ENCODE measurements at places on chromosomes 13 and 19.
A peak's percentile ranks its signal among the peaks of the same experiment; 100 is the strongest.

- no peak for DNase-seq
These were observed 49.3 kb downstream of the MBD3L1 start for GRCh38 chr19:8881512-8881911.

- no peak for DNase-seq
These were observed 79.9 kb upstream of the UBAC2 start for GRCh38 chr13:99120751-99121150.

DNA sequence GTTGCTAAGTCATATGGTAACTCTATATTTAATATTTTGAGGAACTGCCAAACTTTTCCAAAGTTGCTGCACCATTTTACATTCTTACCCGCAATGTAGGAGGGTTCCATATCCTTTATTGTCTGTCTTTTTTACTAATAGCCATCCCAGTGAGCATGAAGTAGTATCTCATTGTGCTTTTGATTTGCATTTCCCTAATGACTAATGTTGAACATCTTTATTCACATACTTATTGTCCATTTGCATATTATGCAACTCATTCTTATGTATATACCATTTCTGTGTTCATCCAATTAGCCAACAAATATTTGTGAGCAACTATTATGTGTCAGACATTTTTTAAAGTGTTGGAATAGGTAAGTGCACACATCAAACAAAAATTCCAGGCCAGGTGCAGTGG, 20.4 kb upstream of the ATP8A2 start:
- no peak for DNase-seq

GRCh38 chr13:48410199-48410598, 2.7 kb downstream of the LPAR6 start:
- no peak for DNase-seq

DNA sequence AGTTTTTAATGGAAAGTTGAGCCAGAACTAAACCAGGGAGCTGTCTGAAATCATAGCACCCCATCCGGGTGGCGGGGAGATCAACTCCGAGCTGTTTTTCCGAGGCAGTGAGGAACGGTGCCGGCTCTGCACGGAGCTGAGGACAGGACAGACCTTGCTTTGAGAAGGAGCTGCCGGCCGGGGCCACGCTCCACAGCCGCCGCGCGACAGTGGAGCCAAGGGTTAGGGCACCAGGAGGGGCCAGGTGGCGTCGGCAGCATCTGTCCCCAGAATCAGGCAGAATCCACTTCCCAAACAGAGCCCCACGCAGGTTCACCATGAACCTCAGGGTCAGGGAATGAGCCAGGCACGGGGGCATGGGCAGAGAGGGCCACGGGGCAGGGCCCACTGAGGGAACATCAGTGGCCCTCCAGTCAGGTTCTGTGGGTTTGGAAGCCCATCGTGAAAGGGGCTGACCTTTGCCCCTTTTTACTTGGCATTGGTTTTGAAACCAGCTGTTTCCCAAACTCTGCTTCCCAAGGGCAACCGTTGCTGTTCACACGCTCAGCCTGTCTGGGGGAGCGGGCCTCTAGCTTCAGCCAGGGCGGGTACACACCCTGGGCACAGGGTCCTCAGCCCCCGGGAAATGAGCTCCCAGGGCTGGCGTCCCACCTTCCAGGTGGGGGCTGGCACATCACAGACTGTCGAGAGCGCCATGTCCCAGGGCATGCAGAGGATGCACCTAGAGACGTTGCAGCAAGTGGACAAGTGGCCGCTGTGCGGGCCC, 18.1 kb downstream of the PEX11G start:
- no peak for DNase-seq

DNA sequence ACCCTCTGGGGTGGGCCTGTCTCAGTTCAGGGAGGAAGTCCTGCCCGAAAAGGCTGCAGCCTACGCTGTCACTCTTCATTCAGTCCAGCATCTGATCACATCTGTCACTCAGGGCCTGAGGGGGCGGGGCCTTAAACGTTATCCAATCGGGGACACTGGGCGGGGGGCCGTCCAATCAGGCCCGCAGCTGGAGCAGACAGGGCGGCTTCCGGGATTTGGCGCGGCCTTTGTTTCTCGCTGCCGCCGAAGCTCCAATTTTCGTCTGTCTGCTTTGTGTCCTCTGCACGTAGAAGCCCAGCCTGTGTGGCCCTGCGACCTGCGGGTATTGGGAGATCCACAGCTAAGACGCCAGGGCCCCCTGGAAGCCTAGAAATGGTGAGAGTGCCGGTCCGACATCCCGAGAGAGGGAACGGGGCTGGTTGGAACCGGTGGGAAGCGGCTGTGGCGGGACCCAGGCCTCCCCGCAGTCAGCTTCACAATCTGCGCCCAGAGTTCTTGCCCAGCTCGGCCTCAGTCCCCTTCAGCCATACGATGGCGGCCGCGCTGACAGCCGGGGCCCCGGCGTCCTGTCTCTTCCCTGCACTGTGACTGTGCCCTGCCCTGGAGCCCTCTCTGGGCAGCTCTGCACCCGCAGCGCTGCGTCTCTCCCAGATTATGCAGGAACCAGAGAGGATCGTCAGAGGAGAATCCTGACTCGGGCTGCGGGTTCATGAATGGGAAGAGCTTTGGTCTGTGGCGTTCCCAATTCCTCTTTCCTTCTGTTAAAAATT, at the start of gene ZNF730:
TSS of gene ZNF730 (plus strand) at position 224 of the 770 bp plus-strand sequence. CDS start at position 373, 149 bp downstream.
- DNase-seq, result peak; percentile 57

- no peak for DNase-seq
These were observed 589.8 kb downstream of the LMO7 start for GRCh38 chr13:76225815-76226489.
